ENCODE measurements at places on chromosomes 1 and 21.

DNA sequence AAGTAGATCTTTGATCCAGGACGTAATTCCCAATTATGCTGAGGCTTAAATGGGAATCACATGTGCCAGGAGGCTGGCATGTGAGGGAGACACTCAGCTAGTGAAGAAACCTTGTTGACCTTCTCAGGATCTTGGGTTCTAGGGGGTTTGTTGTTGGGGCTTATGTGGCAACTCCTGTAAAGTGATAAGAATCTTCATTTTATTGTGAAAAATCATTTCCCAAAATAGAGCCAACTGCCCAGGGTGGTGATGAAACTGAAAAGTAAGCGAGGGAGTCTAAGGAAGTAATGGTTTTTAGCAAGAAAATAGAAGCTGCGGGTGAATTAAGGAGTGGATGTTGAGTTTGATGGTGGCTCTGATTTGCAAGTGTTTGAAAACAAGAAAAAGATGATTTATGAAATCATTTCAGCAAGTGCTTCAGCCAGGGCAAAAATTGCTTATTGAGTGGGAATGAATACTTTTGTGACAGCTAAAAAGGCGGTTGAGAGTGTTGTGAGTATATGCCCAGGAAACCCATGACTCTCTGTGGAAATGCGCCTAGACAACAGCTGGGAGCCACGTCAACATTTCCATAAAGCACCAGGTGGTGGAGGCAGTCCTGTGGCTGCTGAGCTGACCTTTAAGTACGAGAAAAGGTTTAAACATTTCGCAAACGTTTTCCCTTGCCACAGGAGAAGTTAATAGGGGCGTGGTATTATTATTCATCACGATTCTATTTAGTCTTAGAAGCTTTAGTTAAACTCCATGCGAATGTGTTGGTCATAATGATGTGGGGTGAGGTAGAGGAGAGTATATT, 102.7 kb downstream of the HMGB4 start:
- no peak for DNase-seq

- DNase-seq: no peak
Observed at GRCh38 chr1:47705517-47706130, 267.8 kb downstream of the FOXD2 start.

GRCh38 chr21:45280178-45280821, 7.4 kb downstream of the POFUT2 start:
- DNase-seq: no peak

DNA sequence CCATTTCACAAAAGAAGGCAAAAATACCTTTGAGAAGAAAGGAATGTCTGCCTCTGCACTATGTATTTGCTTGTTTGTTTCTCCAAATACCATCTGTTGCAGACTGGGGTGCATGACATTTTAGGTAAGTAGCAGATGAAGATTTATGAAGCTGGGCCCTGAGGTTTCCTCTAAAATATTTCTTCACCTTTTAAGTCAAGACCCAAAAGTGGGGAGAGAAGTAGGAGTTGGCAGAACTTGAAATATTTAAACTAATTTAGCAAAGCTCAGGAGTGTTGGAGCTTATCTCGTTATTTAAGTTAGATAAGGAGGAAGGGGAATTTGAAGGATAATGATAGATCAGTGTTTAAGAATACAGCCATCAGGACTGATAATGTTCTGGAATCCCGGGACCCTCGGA, 152.9 kb downstream of the DHRS3 start:
- DNase-seq: no peak

- DNase-seq: no peak
Observed at GRCh38 chr21:20110368-20110767, 887.8 kb upstream of the NCAM2 start.

GRCh38 chr1:67674260-67675011, 10.6 kb upstream of the GADD45A start:
- DNase-seq: no peak

- peak; percentile 58 for DNase-seq
Observed at GRCh38 chr1:183877053-183877720, 72.3 kb downstream of the RGL1 start.

- no peak for DNase-seq
Observed at GRCh38 chr1:15114884-15115283, 38.7 kb upstream of the TMEM51 start.

DNA sequence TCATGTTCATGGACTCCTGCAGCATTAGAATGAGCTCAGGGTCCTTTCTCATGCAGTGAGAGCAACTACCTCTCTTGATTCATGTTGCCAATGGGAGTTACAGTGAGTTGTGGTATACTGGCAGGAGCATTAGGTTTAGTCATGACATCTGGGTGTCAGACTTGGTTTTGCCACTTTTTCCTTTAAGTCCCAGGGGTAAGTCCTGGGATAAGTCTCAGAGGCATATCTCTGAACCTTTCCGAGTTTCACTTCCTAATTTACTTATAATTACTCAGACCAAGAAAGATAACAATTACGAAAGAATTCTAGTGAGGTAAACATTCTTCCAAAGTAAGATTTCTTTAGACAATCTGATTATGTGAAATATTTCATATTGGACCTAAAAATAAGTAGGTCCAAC, 606.0 kb downstream of the SMYD3 start:
- DNase-seq: no peak

DNA sequence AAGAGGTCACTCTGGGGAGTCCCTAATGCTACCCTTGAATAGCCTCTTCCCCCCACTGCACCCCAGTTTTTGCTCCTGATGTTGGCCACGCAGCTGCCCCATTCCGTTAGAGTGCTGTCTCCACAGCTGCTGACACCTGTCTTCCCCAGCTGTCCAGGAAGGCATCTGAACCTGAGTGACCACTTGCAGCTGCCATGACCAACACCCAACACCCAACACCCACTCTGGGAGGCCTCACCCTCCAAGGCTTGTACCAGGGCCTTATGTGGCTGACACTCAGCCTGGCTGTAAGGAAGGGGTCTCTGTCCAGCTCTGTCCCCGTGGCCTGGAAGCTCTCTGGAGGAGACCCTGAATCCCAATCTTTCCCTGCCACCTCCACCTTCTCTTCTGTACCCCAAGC, 26.7 kb upstream of the LDLRAP1 start:
- no peak for DNase-seq

GRCh38 chr1:180530501-180530900, 28.1 kb upstream of the ACBD6 start:
- no peak for DNase-seq

DNA sequence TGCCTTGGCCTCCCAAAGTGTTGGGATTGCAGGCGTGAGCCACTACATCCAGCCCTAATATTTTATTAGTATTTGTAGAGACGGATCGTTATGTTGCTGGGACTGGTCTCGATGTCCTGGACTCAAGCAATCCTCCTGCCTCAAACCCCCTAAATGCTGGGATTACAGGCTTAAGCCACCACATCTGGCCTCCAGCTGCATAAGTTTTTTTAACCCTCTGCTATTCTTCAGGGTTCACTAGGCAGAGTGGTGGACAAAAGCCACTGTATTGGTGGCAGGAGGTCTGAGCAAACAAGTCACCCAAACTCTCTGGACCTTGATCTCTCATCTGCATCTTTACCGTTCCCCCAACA, 10.1 kb upstream of the CLIC4 start:
- DNase-seq: no peak

- no peak for DNase-seq
Observed at GRCh38 chr1:224726441-224727182, 110.5 kb downstream of the CNIH3 start.

DNA sequence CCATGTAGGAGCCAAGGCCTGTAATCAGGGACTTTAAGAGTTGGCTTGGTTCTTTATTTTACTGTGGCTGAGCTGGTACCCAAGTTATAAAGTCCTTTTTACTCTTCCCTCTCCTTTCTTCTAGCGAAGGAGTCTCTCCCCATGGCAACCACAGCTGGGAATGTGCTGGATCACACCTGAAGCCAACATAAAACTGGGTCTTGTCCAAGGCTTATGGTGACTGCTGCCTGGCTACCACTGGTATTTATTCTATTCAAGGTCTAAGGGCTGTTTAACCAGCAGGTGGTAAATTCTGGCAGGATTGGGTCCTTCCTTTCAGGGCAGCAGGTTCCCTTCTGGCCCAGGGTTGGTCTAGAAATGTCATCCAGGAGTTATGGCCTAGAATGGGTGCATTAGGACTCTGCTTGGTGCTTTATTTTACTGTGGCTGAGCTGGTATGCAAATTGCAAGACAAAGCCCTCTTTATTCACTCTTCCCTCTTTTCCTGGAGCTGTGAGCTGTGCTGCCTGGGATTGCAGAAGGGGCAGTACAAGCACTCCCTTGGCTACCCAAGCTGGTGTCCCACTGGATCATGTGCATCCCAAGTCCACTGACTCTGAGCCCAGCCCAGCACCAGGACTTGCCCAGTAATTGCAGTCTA, 26.6 kb downstream of the SLC22A15 start:
- no peak for DNase-seq
